ENCODE measurements at places on chromosomes 2 and 18.

GRCh38 chr2:145012214-145012670 lies 492.3 kb upstream of the ZEB2 start:
- DNase-seq: no peak

- no peak for DNase-seq
These were observed 30.6 kb downstream of the PTGR3 start for GRCh38 chr18:75178376-75178775.

DNA sequence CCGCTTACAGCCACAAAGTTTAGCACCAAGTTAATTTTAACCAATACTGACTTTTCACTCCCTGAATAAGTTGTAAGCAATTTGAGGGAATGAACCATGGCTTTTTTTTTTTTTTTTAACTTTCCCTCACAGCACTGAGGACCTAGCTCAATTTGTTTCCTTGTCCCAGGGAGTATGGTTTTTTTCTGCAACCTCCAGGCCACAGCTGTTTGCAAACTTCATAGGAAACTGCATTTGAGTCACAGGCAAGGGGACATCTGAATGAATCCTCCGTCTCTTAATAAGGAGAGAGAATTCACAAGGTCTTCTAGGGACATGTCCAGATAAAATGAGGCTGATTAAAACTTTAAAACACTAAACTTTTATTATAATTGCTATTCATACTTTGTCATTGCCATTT lies 181.5 kb downstream of the GFPT1 start:
- DNase-seq: no peak

GRCh38 chr2:97849881-97850528 lies 136.6 kb downstream of the ZAP70 start:
- no peak for DNase-seq

GRCh38 chr2:68969736-68970490 lies 4.5 kb upstream of the GKN1 start:
- no peak for DNase-seq

- no peak for DNase-seq
These were observed 137.9 kb downstream of the RDH14 start for GRCh38 chr2:18422432-18423165.

- DNase-seq: no peak
These were observed 499.3 kb upstream of the FANCL start for GRCh38 chr2:58740426-58740825.

- peak; percentile 7 for DNase-seq
These were observed 50.9 kb downstream of the ADNP2 start for GRCh38 chr18:80159713-80160636.

DNA sequence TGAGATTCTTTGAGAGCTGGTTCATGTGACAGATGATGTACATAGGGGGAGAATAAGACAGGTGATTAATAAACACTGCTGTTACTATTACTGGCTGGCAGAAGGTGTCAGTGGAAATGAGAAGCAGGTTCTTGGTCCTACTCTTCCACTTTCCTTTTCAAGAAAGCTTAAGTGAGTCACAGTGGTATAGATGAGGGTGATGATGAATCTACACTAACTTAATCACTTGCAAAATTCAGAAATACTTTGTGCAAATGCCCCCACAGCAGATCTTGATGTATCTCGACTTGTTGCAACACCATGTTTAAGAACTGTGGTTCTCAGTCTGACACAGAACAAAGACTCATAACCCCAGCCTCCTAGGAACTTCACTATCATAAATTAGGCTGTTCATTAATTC lies 35.9 kb upstream of the MGAT5 start:
- DNase-seq: peak; percentile 31

DNA sequence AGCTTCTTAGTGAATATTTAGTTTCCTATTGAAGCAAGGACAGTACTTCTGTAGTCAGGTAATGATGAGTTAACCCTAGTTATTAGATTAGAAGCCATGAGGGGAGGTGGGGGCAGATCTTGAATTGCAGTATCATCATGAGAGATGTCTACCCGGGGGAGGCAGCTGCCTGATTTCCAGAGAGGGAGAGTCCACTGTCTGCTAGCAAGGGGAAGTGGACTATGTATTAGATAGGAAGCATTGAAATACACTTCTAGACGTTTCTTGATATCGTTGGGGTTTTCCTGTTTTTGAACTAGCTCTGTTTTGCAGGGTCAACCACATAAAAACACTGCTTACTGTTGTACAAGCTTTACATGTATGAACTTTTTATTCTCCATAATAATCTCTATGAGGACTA lies 38.8 kb downstream of the APLF start:
- DNase-seq: no peak

DNA sequence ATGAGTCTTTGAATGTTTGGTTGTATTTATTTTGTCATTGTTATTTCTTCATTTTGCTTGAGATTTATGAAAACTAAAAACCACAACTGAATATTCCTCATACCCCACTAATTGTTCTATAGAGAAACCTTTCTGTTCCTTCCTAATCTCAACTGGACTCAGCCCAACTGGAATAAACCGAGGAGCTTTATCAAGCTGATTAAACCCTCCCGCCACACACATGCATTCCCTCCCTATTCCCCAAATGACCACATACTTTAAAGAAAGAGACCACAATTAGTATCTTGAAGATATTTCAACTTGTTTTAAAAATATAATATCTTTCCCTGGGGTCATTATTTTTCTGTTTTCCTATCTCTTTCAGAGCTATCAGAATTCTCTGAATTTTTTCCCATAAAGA lies 107.5 kb downstream of the OSR1 start:
- DNase-seq: no peak

GRCh38 chr2:23692851-23693605 lies 233.9 kb downstream of the ATAD2B start:
- no peak for DNase-seq

DNA sequence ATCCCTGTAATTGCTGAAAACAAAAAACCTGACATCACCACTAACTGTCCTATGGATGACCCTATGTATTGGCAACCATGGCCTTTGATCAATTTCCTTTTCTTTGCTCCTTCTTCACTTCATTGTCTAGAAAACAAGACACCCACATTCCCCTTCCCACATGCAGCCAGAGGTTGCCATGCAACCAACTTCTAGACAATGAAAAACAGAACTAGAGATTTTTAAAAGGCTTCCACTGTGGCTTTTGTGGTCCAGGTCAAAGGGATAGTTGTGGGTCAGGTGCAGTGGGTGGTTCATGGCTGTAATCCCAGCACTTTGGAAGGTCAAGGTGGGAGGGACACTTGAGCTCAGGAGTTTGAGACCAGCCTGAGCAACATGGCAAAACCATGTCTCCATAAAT lies 139.3 kb upstream of the DOK6 start:
- DNase-seq: no peak

DNA sequence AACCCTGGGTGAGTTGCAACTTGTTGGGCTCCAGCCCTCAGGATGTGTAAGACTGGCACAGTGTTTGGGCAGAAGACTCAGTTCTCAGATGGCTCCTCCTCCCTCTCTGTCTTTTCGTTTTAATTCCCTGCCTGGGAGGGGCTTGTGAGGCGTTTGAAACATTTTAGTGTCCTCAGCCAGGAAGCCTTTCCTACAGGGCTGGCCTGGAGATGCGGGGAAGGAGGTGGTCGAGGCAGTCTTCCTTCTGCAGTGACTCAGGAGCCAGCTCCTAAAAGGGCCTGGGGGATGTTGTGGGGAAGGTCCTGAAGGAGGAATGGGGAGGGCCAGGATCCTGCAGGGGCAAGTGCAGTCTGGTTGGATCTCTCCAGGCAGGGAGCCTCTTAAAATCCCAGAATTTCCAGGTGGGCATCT lies 22.1 kb upstream of the IGFBP5 start:
- no peak for DNase-seq

DNA sequence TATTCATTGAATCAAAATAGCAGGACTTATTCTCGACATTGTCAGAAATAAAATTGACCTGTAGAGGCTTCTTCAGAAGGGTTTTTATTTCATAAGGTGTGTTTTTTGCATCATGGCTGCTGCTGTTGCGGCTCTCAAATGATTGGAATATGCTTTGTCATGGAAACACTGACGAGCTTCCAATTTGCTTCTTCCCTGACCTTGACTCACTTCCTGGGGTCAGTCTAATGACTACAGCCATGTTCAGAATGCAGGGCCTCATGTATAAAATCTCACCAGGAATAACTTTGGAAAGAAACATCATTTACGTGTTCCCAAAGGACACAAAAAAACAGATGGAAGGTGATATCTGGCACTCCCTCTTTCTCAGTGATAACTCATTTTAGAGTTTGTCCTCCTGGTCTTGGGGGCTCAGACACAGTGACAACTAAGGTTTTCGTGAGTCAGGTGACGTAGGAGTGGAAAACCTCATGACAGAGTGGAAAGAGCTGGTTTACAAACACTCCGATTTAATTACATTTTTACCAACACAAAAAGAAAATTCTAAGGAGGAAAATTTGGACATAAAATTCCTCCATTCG lies 467.0 kb upstream of the RAB12 start:
- DNase-seq: no peak

GRCh38 chr2:1803217-1804110 lies 59.1 kb upstream of the PXDN start:
- no peak for DNase-seq

DNA sequence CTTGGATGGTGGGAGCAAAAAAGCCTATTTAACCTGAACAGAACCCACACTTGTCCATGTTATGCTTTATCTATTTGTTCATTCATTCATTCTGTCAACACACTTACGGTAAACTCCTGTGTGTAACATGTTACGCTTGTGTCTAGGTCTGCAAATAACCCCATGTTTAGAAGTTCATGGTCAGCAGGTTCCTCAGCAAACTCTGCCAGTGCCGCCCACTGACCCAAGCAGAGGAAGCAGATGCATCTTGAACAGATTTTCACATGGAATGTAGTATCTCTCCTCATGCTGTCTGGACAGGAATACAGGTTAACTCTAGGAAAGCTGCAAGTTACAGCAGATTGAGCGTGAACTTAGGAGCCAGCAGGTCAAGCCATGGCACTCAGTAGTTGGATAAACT lies 213.7 kb upstream of the COPS8 start:
- no peak for DNase-seq

DNA sequence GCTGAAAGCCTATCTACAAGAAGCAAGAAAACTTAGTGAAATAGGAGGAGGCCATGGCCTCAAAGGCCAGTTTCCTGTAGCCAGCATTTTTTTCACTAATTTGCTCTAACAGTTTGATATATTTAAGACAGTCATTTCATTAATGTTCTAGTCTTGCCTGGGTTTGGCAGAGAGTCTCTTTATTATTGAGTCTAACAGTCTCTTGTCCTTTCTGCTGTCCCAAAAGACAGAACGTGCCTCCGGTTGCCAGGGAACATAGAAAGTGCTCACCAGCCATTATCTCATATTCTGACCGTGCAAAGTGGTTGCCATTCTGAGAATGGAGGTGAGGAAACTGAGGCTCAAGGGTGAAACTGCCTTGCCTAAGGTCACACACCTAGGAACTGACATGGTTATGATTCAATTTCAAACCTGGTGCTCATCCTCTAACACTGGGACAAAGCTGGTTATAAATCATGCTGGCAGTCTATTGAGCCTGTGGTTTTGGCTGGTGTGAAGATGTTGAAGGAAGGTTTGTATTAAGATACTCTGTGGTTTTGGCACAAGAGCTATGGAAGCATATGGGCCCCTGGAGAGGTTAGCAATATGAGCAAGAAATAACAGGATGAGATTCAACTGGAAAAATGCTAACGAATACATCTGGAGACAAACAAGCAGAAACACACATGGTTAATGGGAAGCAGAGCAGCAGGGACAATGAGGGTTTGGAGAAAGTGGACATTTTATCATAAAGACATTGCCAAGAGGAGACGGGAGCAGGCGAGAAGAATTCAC lies 903.3 kb upstream of the KLHL29 start:
- DNase-seq: no peak

- no peak for DNase-seq
These were observed 19.6 kb upstream of the STON1 start for GRCh38 chr2:48510329-48510728.

DNA sequence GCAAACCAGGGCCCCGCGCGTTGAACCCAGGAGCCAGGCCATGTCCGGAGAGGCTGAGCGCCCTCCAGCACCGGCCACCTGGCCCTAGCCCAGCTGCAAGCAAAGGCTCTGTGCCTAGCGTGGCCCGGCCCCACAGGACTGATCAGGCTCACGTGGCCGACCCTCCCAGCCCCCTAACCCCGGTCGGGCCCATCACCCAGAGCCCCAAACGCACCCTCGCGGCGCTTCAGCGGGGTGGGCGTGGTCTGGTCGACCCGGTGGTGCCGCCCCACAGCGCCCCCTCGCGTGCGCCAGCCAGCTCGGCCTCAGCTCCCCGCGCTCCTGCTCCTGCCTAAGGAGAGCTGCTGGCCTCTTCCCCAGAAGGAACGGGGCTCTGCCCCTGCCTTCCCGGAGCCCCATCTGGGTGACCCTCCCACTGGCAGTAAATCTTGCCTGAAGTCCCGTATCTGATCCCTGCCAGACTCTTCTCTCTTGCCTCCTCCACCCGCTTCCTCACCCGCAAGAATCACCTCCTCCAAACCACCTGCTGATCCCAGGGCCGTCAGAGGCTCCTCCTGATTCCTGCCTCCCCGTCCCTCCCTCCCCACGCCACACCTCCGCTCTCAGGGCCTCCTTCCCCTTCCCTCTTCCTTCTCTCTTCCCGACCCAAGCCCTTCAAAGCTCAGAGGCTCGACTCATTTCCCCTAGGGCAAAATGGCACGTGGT lies 12.3 kb upstream of the TEX51 start:
- no peak for DNase-seq

DNA sequence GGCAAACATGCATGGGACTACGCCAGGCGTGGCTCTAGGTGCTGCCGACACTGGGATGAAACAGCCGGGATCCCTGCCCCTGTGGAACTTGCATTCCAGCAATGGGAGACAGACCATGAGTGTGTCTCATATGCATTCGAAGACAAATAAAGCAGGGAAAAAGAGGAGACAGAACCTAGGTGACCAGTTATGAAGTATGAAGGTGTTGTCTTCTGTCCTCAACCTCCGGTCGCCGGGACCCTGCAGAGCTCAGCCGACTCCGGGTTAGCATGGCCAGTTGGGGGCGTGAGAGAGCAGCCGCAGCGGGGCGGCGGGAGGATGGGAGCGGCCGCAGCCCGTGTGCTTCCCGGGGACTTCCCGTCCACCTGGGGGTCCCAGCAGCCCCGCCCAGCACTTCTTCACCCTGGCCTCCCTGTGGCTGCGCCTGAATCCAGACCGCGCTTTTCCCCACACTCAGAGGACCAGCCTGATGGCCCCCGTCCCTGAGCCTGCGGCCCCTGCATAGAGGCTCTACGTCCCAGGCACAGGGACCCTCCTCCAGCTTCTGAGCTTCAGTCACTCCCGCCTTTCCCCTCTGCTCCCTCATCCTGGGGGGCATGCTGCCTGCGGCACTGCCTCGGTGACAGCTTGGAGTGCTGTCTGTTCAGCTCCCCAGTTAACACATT lies 11.4 kb downstream of the ID2 start:
- DNase-seq: no peak

GRCh38 chr18:69736730-69737129 lies 210.9 kb downstream of the CD226 start:
- no peak for DNase-seq

Data from stimulated activated CD4-positive, alpha-beta T cell treated with anti-CD3 and anti-CD28 coated beads, Interleukin-4, amount 100 ng/mL, for 4 hours (primary cell).